ENCODE measurements at places on chromosomes 11 and 22. TPM values are rescaled to one million over a fixed set of nuclear protein-coding genes. Genes with fewer than 3 reads are reported as not detected.

Gene SCUBE1
- total RNA-seq: not detected

Gene CAPN5
- 7.5 TPM for total RNA-seq

Gene HOATZ
- not detected for total RNA-seq

DNA sequence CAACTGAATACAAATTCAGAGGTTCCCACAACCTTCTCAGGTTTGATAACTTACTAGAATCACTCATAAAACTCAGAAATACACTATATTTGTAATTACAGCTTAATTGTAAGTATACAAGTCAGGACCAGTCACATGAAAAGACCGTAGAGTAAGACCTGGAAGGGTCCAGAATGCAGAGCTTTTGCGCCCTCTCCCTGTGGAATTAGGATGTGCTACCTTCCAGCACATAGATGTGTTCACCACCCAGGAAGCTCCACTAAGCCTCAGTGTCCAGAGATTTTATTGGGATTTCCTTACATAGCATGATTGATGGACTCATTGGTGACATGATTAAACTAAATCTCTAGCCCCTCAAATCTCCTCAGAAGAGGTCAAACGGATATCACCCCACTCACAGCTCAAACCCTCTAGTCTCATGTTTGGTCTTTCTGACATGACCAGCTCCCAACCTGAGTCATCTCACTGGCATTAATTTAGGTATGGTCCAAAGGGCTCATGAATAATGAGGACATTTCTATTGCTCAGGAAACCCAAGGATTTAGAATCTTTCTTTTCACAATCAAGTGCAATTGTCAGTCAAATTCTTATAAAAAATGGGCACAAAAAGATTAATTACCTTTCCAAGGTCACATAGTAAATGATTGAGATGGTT is 77.2 kb upstream of the UBASH3B start:
- DNase-seq: no peak
